Liver (tissue), 10 donors: ENCODE measurements at places on chromosomes 1 and 21.

DNA sequence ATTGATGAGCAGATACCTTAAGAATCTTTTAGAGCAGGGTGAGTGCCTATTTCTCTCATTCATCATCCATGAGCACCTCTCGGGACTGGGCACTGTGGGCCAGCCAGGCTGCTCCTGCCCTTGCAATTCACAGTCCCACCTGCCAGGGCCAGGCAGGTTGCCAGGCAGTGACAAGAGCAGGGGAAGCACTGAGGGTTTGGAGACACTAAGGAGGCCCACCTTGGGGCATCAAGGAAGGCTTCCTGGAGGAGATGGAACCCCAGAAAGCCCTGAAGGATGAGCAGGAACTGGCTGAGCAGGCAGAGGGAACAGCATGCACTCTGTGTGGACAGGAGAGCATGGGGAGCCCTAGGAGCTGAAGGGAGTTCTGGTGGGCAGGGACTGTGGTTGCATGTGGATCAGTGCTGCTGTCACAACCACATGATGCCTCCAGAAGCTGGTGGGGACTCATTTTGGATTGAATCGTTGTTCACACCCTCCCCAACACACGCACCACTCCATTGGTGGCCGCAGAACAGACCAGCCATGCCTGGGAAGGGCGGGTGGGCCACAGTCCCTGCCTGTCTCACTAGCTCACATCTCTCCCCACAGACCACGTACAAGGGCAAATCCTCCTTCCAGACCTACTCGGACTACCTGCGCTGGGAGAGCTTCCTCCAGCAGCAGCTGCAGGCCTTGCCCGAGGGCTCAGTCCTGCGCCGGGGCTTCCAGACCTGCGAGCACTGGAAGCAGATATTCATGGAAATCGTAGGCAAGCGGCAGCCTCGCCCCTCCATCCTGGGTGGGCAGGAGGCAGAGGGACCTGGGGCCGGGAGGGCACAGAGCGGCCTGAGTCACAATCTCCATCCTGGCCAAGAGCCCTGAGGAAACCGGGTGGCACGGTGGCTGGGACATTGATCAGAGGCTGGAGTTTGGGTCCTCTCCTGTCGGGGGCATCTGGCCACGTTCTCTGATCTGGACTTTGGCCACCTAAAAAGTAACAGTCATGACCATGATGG is 55.1 kb downstream of the DISP3 start:
- DNase-seq = no peak

- DNase-seq = no peak
Observed at GRCh38 chr1:66940981-66941380, 16.2 kb downstream of the MIER1 start.

DNA sequence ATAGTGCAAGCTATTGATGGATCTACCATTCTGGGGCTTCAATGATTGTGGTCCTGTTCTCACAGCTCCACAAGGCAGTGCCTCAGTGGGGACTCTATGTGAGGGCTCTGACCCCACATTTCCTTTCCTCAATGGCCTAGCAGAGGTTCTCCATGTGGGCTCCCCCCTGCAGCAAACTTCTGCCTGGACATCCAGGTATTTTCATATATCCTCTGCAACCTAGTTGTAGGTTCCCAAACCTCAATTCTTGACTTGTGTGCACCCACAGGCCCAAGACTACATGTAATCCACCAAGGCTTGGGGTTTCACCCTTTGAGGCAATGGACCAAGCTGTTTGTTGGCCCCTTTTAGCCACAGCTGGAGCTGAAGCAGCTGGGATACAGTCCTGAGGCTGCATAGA is 35.9 kb upstream of the CFHR3 start:
- no peak for DNase-seq

DNA sequence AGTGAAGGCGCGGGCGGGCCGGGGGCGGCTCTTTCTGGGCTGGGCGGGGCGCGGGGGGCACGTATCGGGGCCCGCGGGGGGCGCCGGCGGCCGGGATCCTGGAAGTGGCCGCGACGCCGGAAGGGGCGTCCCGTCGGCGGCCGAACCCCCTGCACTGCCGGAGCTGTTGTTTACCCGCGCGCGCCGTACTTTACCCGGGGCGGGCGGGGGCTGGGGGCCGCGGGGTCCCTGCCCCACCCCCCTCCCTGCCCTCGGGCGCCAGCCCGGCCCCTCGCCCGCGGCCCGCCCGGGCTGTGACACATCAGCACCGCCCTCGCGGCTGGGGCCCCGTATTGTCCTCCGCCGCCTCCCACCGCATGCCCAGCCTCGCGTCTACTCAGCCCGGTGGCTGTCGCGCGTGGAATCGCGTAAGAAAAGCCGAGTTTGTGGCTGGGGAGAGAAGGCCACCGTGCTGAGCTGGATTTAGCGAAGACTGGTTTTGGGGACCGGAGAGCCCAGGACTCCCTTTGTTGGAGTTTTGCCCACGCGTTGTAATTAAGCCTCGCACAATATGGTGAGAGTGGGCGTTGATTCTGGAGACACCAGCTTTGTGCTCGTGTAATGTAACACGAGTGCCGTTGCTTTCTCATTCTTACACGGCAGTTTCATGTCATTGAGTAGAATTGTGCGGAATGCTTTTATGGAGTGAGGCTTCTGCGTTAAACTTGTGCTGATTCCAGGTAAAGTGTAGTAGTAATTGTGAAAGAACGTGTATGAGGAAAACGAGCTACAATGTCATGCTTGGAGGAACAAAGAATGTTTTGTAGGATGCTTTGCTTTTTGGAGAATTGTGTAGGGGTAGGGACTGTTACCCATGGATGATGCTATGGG is 559 bp downstream of the BACH1 start:
- peak; percentile 78 for DNase-seq

DNA sequence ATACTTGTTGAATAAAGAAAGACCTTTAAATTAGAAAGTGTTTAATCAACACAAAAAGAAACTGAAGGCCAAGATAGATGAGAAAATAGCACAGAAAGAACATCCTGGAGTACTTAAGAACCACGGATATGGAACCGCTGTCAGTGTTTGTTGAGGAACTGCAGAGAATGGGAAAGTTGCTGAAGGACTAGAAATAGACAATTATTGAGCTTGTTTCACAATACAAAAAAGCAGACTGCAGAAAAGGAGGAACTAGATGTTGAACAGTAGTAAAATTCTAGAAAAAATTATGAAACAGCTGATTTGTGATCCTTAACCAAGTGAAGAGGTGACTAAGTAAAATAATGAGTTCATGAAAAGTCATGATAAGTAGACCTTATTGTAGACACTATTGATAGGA is 29.7 kb downstream of the MYSM1 start:
- DNase-seq = no peak

GRCh38 chr1:41072051-41072450 is 50.5 kb upstream of the SLFNL1 start:
- DNase-seq = no peak

- no peak for DNase-seq
Observed at GRCh38 chr1:85816606-85817005, 108.4 kb upstream of the ZNHIT6 start.

- no peak for DNase-seq
Observed at GRCh38 chr1:166858726-166859419, 17.2 kb downstream of the TADA1 start.

DNA sequence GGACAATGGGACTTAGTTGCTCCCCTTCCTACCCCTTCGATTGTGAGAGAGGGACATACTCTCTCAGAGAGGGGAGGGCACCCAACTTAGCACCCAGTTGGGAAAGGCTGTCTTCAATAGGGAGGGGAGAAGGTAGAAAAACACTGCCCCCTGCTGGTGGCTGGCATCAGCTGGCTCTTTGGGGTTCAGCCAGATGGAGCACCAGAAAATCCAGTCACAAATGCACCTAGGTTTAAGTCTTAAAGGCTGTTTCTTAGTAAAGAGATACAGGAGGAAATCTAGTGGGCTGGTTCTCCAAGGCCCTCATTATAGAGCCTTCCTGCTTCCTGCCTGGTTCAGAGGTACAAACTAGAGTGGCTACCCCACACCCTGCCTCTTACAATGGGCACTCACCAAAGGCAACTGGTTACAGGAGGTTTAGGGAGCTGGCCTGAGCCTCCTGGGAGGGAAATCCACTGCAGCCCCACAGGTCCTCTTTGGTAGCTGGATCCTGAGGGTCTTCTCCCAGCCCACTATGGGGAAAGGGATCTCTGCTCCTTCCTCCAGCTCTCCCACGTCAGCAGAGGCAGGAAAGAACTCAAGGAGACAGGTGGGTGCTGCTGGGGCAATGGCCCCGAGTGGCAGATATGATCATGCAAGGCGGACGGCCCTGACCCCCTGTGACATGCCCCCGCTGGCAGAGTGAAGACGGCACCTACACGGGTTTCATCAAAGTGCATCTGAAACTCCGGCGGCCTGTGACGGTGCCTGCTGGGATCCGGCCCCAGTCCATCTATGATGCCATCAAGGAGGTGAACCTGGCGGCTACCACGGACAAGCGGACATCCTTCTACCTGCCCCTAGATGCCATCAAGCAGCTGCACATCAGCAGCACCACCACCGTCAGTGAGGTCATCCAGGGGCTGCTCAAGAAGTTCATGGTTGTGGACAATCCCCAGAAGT is 28.3 kb downstream of the EIF2D start:
- peak; percentile 85 for DNase-seq

- DNase-seq = peak; percentile 38
Observed at GRCh38 chr1:110210604-110211495, 736 bp downstream of the KCNC4 start.

GRCh38 chr1:218294546-218294945 is 9.5 kb downstream of the RRP15 start:
- DNase-seq = no peak

- no peak for DNase-seq
Observed at GRCh38 chr1:241440904-241441303, 78.7 kb downstream of the FH start.

DNA sequence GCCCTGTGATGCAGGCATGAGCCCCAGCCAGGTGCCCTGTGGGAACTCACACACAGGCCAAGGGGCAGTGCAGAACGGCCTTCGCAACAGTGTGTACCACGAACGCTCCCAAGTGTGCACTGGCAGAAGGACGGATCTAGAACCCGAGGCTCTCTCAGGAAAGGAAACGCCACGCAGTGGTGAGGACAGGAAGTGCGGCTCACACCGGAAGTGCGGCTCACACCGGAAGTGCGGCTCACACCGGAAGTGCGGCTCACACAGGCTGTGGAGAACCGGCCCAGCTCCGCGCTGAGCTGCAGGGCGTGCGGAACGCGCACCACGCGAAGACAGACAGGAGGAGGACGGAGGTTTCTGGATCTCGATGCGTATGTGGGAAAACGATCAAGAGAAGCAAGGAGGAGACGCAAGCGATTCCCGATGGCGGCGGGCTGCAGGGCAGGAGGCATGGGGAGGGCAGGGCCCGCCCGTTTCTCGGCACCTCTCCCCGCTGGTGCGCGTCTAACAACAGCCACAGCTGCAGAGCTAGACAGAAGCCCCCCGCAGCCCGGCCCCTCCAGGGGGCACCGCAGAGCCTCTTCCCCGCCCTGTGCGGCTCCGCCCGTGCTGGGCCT is 35.9 kb upstream of the TMEM52 start:
- DNase-seq = no peak

GRCh38 chr1:7432900-7433380 is 338.2 kb upstream of the VAMP3 start:
- DNase-seq = no peak

- DNase-seq = no peak
Observed at GRCh38 chr1:100868364-100868995, 26.2 kb downstream of the EXTL2 start.

DNA sequence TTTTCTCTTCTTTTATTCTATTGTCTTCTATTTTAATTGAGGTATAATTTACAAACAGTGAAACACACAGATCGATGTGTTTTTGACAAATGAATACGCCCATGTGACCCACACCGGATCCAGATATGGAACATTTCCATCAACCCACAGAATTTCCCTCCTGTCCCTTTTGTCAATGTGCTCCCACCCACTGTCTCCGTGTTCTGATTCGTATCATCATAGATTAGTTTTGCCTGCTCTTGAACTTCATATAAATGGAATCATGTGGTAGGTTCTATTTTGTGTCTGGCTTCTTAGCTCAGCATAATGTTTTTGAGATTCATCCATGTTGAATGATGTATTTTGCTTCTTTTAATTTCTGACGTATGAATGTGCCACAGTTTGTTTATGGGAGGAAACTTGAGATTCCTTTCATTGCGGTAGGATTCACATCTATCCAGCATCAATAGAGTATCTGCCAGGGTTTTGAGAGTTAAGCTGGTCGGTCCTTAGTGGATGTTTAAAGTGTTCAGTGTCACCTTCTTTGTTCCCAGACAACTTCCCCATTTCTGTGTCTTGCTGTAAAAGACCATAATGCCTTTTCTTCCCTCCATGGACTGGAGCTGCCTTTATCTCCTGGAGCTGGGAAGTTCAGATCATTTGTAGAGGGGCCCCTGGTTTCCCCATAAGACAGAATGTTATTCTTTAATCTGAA is 14.7 kb downstream of the NAV1 start:
- DNase-seq = no peak

- no peak for DNase-seq
Observed at GRCh38 chr1:161492827-161493226, 12.4 kb upstream of the FCGR2A start.

DNA sequence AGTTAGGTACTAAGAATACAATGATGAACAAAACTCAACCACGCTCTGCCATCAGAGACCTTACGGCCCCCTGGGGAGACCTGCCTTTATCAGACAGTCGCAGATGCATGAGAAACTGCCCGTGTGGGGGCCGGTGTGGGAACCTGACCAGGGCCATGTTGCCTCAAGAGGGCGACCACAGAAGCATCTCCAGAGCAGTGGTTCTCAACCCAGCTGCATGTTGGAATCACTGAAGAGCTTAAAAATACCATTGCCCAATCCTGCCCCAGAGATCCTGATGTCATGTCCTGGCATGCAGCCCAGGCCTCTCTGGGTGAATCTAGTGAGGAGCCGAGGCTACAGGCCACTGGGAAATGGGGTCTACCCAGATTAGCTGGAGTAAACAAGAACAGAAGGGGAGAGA is 108.7 kb downstream of the PRDM2 start:
- DNase-seq = no peak

- no peak for DNase-seq
Observed at GRCh38 chr1:178451529-178451928, 45.2 kb downstream of the CLEC20A start.

GRCh38 chr1:31756578-31756977 is 7.6 kb downstream of the ADGRB2 start:
- no peak for DNase-seq

DNA sequence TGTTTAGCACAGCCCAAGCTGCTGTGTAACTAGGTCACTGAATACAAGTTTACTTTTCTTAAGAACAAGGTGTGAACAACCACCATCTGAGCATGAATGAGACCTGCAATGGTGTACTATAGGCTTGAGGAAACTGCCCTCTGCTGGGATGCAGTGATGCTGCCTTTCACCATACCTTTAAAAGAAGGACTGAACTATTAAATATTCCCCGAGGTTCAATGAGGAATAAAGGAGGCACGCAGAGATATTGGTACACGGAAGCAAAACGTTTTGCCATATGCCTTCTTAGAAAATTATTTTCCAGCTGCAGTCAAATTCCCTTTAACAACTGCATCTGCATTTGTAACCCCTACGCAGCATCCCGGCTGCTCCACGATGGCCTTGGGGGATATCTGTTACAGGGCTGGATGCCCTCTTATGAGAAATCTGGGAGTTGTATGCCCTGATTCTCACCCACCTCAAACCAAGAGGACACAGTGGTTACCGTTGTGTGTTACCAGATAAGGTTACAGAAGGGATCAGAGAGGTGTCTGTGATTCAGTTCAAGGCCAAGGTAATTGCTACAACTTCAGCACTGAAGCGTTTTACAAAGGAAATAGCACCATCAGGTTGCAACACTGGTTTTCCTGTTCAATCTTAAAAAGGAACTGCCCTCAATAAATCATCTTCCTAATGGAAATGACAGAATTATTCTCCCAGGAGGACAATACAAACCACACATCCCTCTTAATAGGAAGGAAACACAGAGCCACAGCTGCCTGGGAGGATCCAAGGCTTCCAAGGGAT is 470.5 kb downstream of the LTN1 start:
- no peak for DNase-seq
